ENCODE measurements at places on chromosomes 6 and 20.

GRCh38 chr6:44076356-44077213, 50.7 kb downstream of the MRPL14 start:
- peak; percentile 54 for DNase-seq

GRCh38 chr20:54633374-54634355, 158.3 kb downstream of the DOK5 start:
- peak; percentile 19 for DNase-seq

GRCh38 chr20:36862857-36863668, 12.9 kb upstream of the TLDC2 start:
- DNase-seq = no peak

DNA sequence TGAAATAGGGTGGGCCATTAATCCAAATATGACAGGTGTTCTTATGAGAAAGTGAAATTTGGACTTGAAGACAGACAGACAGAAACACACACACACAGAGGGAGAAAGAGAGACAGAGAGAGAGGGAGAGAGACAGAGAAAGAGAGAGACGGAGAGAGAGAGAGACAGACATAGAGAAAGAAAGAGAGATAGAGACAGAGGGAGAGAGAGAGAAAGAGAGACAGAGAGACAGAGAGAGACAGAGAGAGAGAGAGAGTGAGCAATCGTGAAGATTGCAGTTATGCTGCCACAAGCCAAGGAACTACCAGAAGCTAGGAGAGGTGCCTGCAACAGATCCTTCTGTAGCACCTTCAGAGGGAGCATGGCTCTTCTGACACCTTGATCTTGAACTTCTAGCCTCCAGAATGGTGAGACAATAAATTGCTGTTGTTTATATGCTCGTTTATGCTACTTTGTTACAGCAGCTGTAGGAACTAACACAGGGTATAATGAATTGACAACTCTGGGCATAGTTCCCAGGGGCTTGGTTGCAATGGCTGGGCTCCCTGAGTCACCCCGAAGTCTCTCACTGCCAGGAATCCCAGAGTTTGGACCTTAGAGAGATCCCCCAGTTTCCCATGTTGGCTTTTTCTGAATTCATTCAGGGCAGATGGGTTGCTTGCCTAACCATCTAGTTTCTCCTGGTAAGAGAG, 44.7 kb upstream of the ECI2 start:
- no peak for DNase-seq

DNA sequence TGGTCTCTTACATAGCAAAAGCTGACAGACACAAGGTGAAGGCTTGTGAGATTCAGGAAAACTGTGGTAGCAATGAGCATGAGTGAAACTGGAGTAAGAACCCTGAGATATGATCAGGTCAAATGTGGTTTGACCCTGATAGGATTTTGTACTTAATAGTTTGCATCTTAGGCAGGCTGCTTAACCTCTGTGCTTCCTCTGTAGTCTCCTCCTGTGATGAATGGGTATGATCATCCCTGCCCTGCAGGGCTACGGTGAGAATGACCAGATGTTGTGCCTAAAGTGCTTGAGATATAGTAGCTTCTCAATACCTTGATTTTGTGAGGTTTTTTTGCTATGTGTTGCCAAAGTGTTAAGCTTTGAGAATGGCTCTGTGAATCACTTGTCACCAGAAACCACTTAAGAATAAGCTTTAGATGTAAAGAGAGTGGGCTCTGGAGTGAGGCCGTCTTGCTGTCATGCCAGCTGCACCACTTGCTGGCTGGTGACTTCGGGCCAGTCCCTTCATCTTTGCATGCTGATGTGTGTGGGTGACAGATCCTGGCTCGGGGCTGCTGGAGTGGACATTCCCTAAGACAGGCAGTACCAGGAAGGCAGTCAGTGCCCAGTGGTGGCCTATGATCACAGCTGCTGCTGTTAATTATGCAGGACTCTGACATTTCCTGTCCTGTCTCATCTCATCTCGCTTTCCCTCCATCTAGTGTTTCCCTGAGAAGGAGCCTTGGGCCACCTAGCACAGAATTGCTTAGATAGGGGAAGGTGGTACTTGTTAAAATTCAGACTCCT, 254.7 kb downstream of the NFATC2 start:
- DNase-seq = peak; percentile 43

GRCh38 chr6:142265476-142265875, 36.3 kb upstream of the ADGRG6 start:
- no peak for DNase-seq

DNA sequence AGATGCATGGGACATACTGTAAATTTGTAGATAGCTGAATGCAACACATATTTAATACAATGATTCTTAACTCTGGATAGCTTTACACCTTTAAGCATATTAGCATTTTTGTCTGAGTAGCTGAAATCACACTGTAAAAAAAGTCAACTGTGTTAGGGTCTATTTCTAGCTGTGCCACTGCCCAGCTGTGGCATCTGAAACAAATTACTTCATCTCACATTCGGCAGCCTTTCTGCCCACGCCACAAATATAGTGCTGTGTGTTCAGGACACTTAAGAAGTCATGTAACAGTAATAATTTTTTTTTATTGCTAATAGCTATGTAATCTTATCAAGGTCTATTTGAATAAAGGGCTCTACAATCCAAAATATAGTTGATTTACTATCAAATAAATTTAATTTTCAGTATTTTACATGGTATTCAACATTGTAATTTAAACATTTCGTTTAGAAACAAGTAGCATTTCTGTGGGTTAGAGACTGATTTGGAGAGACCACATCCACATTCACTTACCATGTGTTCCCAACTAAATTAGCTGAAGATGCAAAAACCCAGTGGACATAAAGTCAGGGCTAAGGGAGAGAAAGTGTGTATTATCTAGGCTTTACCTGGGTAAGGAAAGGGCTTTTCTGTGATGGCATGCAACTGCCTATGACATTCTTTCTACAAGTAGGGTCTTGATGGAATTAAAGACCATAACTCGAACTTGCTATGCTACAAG, 276.7 kb downstream of the PLCB1 start:
- no peak for DNase-seq

GRCh38 chr20:36105711-36106226, 48.8 kb upstream of the EPB41L1 start:
- no peak for DNase-seq

DNA sequence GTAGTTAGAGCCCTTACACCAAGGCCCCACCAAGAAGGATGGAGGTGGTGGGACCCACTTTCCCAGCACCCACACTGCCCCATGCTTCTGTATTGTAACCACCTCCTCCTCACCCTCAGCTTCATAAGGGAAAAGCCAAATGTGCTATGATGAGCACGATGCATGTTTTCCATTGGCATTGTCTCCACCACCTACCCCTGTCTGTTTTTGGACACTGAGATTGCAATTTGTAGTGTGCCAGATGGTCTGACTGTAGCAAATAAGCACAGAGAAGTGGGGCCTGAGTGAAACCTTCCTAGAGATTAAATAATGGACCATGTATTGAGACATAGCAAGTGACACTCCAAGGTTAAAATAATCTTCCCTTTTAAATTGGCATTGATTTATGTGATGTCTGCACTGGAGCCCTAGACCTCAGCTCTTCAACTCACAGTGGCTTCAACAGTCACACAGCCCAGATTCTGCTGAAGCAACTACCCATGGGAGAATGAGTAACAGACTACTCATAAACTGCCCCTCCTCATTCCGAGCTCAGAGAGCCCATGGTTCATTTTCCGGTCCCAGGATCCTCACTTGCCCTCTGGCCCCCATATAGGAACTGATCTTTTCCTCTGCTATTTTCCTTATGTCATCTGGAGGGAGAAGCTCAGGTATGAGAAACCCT, 177.9 kb downstream of the COL9A1 start:
- no peak for DNase-seq

DNA sequence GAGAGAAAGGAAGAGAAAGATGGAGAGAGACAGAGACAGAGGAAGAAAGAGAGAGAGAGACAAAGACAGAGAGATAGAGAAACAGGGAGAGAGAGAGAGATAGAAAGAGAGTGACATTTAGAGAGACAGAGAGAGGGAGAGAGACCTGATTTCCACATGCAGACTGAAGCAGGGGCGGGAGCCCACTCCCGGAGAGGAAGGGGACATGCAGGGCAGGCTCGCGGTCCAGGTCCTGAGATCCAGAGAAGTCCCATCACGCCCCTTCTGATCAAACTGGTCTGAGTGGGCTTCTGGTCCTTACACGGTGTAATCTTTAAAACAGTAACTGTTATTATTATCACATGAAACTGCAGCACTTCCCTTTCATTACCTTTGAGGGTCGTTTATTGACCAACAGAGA, 62.2 kb downstream of the PHACTR3 start:
- no peak for DNase-seq

DNA sequence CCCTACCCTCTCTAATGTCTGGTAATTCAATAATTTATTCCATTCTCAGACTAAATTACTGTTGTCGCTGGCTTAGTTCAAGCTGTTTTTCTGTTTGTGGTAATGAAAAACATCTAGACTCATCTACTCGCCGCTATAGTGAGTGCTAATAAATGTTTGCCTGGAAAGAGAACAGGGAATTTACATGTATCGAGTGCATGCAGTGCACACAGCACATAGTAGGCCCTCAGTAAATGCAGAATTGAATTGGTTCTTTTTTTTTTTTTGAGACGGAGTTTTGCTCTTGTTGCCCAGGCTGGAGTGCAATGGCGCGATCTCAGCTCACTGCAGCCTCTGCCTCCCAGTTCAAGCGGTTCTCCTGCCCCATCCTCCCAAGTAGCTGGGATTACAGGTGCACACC, 7.7 kb upstream of the NSFL1C start:
- no peak for DNase-seq

DNA sequence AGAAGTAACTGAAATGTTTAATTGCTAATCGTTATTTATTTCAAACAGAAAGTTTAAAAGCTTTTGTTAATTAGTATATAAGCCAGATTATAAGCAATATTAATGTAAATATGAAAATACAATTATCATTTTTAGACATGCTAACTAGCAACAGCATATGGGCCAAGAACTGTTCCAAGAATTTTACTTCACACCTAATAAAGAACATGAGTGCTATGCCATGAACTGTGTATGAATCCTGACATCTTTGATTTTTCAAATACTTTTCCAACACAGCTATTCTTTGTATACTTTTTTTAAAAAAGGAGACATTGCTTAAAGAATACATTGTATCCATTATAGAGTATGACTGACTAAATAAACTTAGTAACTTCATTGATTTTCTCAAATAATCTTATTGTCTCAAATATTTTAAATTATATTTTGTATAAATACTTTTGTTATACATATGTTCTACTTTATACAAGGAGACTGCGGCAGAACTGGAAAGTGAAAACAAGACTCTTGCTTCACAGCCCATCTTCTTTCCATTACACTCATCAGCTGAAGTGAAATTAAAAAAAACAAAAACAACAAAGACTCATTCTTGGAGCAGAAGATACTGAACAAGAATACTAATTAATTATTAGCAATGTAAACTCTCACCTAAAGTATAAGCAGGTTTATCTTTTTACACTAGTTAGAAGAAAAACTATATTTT, 89.9 kb downstream of the EPHA7 start:
- DNase-seq = no peak

DNA sequence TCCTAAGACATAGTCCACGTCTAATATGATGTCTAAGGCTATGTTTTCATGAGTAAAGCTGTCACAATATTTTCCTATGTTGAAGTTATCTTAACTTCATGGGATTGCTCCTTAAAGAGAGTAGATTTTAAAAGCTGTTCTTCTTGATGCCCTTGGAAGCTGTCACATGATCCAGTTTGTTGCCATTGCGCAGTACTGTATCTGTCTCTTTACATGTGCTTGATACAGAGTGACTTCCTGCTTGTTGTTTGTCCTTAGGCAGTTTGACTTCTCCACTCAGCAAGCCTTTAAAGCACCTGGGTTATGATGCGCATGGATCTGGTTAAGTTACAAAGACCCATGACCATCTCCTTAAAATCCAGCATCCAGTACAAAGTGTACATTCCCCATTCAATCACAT, 85.4 kb downstream of the CDYL start:
- DNase-seq = no peak

DNA sequence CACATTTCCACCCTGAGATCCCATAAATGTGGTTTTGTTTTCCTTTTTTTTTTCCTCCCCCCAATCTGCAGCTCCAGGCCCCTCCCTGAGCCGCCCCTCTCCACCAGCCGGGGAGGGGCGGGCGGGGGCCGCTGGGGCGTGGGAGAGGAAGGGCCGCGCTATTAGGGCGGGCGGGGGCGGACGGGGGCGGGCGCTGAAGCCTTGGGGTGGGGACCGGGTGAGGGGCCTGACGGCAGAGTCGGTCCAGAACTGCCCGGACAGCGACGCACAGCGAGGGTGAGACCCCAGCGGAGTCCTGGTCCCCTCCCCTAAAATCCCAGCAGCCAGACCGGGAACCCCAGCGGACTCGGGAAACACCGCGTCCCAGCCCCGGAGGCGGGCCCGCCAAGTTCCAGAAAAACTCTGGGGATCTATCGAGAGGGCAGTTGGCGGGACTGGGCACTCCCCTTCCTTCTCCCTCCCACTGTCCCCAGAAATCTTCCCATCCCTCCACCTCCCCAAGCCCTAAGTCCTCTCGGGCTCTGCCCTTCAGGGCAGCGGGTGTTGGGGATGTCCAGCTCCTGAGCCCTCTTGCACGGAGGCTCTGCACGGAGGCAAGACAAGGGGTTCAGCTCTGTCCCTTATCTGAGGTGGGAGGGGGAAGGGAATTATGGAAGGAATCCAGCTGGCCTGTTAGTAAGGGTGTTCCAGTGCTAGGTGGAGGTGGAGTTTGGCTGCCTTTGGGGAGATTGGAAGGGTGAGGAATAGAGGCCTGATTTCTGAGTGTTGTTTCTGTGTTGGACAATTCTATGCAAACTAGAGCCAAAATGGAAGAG, at the start of gene PRICKLE4:
Gene PRICKLE4, plus strand, starts transcription at position 232 of the 815 bp plus-strand sequence. CDS start 2,692 bp downstream, outside the sequence.
- peak; percentile 18 for DNase-seq

DNA sequence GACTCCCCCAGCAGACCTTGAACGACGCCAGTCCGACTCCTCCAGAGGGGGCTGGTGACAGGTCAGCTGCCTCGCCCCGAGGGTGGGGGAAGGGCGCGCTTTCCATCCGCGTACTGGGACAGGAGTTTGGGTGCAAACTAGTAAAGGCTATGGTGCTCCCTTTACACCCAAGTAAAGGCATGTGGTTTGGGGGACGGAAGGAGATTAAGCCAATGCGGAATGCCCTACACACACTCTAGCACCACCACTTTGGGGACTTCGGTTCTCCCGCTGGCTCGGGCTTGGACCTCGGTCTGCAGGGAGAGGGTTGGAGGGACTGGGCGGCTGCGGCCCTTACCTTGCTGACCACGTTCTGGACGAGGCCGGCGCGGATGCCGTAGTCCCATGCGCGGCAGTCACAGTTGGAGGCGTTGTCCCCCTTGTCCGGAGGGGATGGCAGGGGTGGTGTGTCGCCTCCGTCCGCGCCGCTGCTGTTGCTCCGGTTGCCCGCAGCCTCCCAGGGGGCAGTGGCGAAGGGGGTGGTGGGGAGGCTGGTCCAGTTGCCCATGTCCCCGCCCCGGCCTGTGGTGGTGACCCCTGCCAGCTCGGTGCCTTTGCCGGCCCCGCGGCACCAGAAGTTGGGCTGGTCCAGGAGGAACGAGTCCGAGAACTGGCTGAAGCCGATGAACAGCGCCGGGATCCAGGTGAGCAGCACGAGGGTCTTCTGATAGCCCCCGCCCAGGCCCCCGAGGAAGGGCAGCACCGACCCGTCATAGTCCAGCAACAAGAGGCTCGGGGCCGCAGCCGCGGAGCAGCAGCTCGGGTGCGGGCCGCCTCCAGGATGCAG, 1.1 kb downstream of the SLC22A23 start:
- DNase-seq = no peak

DNA sequence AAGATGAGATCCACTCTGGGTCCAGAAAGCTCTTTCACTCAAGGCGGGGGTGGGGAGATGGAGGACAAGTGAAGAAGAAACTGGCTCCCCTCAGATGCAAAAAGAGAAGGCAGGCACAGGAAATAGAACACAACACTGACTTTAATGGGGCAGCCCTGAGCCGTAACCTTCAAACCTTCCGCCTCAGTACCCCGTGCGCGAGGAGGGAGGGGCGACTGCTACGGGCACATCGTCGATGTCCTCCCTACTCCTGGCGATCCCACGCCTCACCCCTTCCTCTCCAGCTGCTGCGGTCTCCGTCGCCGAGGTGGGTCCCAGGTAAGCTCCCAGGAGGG, 3.9 kb downstream of the SPEF1 start:
- no peak for DNase-seq

All from pons (tissue), 1 donor.